ENCODE measurements at places on chromosomes 16 and 17.

- DNase-seq, result no peak
Observed at GRCh38 chr17:14744761-14745473, 444.0 kb downstream of the HS3ST3B1 start.

DNA sequence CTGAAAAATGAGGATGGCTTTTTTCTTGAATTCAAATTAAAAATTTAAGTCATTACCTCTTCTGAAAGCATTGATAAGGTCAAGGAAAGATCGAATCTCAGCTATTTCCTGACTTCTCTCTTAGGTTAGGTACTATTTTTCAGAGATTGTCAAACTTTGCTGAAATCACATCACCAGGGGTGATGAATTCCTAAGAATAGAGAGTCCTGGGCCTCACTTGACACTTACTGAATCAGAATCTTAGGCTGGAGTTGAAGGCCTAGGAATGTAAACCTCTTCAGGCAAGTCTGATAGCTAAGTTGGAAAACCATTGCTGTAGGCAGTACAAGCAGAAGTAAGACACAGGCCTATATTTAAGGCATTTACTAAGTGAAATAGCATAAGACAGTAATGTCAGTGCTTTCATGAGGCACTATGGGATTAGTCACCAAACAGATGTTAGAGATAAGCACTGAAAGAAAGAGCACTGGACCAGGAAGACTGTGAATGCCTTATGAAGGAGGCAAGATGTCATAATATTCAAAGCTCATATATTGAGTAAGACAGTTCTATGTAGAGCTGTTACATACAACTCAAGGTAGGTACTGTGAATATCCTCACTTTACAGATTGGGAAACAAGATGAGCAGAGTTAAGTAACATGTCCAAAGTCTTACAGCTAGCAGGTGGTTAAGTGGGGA is 21.5 kb downstream of the DCAF7 start:
- no peak for DNase-seq

DNA sequence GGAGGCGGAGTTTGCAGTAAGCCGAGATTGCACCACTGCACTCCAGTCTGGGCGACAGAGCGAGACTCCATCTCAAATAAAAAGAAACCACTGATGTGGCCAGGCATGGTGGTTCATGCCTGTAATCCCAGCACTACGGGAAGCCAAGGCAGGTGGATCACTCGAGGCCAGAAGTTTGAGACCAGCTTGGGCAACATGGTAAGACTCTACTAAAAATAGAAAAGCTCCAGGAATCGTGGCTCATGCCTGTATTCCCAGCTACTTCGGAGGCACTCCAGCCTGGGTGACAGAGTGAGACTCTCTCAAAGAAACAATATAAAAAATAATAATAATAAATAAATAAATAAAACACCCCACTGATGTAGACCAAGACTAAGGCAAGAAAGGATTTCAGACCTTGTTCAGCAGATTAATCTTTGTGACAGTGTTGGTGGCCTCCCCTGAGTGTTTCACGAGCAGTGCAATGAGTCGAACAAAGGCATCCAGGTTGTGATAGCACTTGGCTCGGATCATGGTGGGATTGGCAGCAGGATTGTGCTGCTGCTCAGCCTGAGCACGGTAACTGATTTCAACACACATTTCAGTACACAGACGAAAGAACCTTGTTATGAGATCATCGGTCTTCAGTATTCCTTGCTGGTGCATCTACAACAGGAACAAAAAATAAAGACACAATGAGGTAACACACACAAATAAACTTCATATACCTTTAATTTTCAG is 18.6 kb downstream of the SETD6 start:
- DNase-seq, result no peak

DNA sequence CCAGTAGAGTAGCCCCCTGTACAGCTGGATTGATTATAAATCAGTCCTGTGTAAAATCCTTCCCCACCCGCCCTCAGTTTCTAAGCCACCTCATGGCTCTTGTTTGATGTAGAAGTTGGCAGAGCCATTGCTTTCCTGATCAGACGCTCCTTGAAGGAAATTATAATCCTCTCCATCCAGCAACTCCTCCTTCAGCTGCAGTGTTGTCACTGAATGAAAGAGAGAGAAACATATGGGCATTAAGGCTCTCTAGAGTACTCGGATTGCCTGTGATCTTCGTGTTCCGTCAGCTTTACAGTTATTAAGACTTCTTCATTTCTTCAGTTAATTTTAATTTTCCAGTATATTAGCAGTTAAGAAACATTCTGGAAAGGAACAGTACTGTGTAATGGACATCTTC is 14.3 kb downstream of the NME2 start:
- no peak for DNase-seq

DNA sequence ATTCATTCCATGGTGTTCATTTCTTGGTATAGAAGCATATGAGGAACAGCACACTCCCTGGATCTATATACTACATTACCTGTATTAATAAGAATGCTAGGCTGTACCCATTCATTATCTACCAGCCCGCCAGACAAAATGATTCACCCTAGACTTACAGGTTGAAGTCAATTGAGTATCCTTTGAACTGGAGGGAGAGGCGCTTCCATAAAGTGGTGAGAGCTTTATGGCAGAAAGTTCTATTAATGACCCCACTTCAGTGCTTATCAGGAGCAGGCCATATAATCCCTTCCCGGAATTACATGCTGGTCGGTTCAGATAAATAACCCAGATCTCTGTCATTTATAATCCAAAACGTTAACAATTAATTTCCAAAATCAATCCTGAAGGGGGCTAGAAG is 44.5 kb upstream of the TOX3 start:
- no peak for DNase-seq

DNA sequence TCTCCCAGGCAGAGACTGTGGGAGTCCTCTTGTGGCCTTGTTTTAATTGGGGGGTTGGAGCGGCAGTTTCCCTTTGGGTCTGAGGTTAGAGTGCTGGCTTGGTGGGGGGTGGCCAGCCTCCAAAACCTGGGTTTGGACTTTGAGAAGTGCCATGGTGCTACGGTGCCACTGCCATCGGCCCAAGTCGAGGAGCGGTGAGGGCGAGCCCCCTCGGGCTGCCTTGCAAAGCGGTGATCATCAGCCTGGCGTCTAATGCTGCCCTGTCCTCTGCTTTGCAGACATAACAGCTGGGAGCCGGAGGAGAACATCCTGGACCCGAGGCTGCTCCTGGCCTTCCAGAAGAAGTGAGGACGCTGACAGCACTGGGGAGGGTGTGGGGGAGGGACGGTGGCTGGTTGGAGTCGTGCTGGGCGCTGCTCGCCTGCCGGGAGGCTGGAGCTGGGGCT is 1.2 kb downstream of the CBX2 start:
- DNase-seq, result no peak

- no peak for DNase-seq
Observed at GRCh38 chr17:78672871-78673371, 95.7 kb upstream of the DNAH17 start.

- DNase-seq, result no peak
Observed at GRCh38 chr16:25192096-25192495, 24.7 kb upstream of the AQP8 start.

GRCh38 chr17:17900615-17901520 is 64.1 kb upstream of the SREBF1 start:
- no peak for DNase-seq

DNA sequence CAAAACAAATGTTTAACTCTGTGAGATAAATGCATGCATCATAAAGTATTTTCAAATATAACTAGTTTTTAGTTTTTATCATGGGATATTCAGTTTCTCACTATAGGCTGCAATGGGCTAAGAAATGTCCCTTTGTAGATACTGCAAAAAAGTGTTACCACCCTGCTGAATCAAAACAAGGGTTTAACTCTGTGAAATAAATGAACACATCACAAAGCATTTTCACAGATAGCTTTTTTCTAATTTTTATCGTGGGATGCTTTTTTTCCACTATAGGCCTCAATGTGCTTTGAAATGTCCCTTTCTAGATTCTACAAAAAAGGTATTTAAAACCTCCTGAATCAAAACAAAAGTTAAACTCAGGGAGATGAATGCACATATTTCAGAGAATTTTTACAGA is 541.1 kb downstream of the KCNJ18 start:
- no peak for DNase-seq

GRCh38 chr16:54935266-54935968 is 4.8 kb downstream of the IRX5 start:
- no peak for DNase-seq

DNA sequence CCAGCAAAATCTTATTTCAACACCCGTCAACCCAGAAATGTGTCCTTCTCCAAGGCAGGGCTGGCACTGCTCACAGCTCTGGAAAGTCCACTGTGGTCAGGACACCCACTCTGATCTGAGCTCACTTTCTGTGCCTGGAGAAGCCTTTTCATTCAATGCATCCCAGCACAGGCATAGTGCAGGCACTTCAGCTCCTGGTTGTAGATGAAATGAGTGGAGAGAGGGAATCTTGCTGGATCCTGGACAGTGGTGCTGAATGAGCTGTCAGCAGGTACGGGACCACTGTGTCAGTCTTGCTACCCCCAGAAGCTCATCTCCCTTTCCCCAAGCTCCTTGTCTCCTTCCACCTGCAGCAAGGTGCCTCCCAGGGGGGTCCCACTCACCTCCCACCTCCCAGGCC is 86.1 kb upstream of the SALL1 start:
- no peak for DNase-seq
